ENCODE measurements at places on chromosomes 1 and 21.

GRCh38 chr1:101295209-101295608 is 58.4 kb downstream of the S1PR1 start:
- DNase-seq = no peak

GRCh38 chr1:26289158-26290059 is 9.5 kb downstream of the SH3BGRL3 start:
- DNase-seq = no peak

GRCh38 chr1:207155028-207155427 is 51.0 kb downstream of the C4BPA start:
- no peak for DNase-seq

DNA sequence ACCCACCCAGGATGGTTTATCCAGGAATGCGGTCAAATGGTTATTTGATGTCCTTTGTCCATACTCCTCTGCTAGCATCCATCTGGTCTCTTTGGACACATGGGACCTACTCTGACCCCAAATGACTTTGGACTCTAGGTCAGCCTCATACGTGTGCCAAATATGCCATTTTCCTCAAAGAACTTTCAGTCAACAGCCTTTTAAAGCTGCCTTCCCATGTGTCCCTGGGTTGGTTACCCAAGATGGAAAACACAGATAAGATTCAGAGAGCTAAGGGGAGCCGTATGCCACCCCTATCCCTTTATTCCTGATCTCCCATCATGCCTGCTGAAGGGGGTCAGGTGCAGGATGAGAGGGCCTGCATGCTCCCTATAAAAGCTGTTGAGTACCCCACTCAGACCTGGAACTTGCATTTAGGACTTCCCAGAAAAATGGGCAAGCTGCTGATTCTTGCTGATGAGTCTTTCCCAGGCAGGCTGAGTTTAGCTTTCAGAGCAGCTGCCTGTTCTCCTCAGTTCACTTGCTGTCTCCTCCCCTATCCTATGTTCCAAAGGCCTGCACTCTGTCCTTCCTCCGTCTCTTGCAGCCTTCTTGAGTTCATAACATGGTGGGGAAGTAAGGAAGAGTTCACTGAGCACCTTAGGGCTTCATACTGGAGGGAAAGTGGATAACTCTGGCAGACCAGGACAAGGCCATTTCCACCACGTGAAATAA is 19.8 kb downstream of the CHI3L2 start:
- no peak for DNase-seq
